ENCODE measurements at places on chromosomes 2 and 18.

DNA sequence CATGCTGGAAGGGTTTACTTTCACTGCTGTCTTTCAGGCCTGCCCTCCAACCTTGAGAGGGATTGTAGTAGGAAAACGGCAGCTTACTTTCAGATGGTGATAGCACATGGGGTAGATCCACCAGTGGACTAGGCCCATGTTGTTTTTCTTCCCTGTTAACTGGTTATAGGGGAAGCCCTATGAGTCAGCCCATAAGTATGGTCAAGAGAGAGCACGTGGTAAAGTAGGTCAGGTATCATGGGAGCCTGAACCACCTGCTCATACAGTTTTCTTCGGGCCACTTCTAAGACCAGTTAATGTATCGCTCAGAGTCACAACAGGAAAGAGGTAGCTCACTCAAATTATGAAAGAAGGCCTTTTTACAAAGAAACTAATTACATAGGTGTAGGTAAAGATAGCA, 33.0 kb downstream of the PDK1 start:
- no peak for DNase-seq

GRCh38 chr18:63787673-63788072, 12.5 kb downstream of the SERPINB7 start:
- no peak for DNase-seq

DNA sequence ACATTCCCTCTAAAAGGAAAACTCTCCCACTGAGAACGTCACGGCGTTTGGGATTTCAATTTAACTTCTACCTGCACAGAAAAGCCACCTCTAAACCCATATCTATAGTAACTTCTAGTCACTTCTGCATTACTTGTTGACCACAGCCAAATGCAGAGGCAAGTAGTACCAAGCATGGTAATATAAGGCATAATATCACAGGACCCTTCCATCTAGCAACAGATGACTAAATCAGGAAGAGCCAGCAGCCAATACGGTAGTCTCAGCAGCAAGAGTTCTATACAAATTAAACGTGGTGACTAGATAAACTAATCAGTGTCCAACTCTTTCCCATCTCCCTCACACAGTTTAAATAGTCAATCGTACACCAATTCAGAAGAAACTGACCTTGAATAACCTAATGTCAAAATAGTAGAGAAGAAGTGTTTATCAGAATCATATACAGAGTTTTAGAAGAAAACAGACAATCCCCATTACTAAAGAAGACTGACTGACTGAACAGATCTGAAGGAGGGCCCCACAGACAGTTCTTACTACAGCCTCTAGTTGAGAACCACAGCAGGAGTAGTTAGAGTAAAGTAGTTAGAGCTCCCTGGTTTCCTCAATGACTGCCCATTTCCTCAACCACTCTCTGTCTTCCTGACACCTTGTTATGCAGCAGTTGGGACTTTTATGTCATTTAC, 30.0 kb downstream of the MEMO1 start:
- no peak for DNase-seq

- no peak for DNase-seq
These were observed 240.3 kb downstream of the HDAC4 start for GRCh38 chr2:239160226-239161143.

- no peak for DNase-seq
These were observed 22.8 kb upstream of the ASB18 start for GRCh38 chr2:236286873-236287545.

GRCh38 chr2:15728245-15728938, 136.7 kb downstream of the DDX1 start:
- DNase-seq, result no peak

GRCh38 chr2:215556979-215557378, 121.1 kb upstream of the FN1 start:
- DNase-seq, result no peak

- DNase-seq, result no peak
These were observed 105.4 kb downstream of the QPCT start for GRCh38 chr2:37449761-37450296.

GRCh38 chr2:239035997-239036731, 188.3 kb downstream of the TWIST2 start:
- no peak for DNase-seq

GRCh38 chr18:61892683-61893308, at the start of gene RNF152:
RNF152 (minus strand) TSS chr18:61893007; CDS start chr18:61816463, 76,544 bp downstream.
- no peak for DNase-seq

GRCh38 chr18:57660961-57661360, 39.3 kb upstream of the NARS1 start:
- DNase-seq, result no peak

Data from stimulated activated CD4-positive, alpha-beta T cell treated with anti-CD3 and anti-CD28 coated beads, Interleukin-15, amount 100 ng/mL, for 1 hour (primary cell).